ENCODE measurements at places on chromosomes 11 and 22.

- no peak for DNase-seq
These were observed 713 bp upstream of the ARL14EP start for GRCh38 chr11:30322191-30322590.

DNA sequence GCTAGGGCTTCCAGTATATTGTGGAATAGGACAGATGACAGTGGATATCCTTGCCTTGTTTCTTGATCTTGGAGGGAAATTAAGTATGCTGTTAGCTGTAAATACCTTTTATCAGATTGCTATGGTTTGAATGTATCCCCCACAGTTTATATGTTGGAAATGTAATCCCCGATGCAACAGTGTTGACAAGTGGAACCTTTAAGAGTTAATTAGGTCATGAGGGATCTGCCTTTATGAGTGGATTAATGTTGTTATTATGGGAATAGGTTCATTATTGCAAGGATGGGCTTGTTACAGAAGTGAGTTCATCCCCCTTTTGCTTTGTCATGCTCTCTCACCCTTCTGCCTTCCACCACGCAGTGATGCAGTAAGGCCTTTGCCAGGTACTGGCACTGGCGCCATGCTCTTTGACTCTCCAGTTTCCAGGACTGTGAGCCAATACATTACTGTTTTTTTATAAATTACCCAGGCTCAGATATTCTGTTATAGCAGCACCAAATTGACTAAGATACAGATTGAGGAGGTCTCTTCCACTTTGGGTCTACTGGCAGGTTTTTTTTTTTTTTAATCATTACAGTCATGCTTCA lies 16.4 kb downstream of the CABIN1 start:
- no peak for DNase-seq

GRCh38 chr11:67099831-67100324 lies 19.2 kb upstream of the KDM2A start:
- no peak for DNase-seq

- DNase-seq = no peak
These were observed 14.8 kb downstream of the TOP3B start for GRCh38 chr22:21967693-21968271.

- DNase-seq = no peak
These were observed 1.1 kb downstream of the UBASH3B start for GRCh38 chr11:122656631-122657101.

DNA sequence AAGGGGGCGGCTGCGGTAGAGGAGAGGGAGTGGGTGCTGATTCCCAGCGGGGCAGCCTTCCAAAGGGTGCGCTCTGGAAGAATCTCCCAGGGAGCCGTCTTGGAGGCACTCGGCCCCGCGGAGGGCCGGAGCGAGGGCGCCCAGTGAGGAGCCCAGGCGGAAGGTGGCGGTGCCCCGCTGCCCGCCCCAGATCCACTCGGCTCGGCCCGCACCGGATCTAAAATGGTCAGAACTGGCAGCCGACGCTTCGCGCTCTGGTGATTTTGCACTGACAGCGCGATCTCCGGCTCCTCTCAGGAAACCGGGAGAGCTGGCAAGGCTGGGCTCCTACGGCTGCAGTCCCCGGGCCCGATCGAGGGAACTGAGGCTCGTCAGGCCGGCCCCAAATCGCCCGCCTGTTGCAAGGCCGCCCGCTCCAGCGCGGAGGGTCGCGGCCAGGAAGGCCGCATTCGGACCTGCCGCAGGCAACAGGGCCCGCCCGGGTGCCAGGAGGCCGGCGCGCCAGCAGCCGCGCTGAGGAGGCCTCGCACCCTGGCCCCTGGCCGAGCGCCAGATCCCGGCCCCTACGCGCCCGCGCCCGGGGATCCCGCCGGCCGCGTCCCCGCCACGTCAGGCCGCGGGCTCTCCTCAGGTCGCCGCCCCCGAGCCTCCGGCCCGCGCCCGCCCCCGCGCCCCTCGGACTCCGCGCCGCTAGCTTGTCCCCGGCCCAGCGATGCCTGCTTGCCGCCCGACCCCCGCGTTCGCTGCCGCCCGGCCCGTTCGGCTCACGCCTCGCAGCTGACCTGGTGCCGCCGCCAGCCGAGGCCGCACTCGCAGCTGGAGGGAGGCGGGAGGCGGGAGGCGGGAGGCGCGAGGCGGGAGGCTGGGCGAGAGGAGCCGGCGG lies at the start of gene KLHL22:
Gene KLHL22, minus strand, starts transcription at position 818 of the 883 bp plus-strand sequence. CDS start 6,584 bp downstream, outside the sequence.
- DNase-seq = peak; percentile 42

DNA sequence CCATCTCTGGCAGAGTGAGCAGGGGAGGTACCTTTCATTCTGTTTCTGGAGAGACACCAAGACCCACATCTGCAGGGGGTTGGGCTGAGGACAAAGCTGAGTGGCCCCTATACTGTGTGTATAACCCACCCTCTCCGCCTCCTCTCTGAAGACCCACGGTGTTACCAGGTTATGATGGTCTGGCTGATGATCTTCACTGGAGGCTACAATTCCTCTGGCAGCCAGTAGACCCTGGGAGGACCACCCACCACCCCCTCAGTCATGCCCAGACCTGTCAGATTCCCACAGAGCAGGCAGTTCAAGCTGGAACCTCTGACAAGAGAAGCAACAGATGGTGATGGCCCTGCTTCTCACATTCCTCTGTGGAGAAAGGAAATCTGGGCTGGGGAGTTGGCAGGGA lies 11.4 kb upstream of the KCNJ1 start:
- no peak for DNase-seq

DNA sequence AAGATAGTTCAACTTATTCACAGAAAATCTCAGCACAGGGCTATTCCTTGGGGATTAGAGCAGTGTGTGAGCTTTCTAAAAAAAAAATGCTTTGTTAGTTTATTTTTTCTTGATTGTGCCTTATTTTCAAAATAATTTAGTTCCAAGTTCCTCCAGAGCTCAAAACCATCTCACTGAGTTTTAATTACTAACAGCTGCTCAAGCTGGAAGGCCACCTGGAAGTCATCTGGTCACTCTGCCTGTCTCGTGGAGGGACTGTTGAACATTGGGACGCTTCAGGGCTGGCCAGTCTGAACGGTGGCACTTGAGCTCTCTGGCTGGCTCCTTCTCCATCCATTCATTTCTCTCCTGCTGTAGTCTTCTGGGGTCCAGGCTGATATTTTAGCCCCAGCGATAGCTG lies 4.0 kb downstream of the OR51E1 start:
- no peak for DNase-seq

DNA sequence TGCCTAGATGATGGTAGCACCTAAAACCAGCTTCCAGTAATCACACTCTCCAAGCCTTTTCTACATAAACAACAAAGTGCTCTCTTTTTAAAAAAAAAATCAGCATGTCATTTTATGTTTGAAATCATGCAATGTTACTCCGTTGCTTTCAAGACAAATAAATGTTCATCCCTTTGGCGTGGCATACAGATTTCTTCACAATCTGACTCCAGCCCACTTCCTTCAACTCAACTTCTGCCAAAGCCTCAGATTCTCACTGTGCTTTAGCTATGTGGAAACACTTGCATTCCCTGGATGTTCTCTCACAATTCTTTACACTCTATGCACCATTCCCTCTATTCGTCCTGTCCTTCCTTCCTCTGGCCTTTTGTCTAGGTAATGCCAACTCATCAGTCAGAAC lies 206.3 kb upstream of the BLID start:
- no peak for DNase-seq

GRCh38 chr11:32434356-32435151 lies 785 bp downstream of the WT1 start:
- DNase-seq = no peak

GRCh38 chr11:84165139-84165538 lies 879.0 kb upstream of the CCDC90B start:
- no peak for DNase-seq

GRCh38 chr11:10005955-10006525 lies 288.0 kb downstream of the SBF2 start:
- no peak for DNase-seq

DNA sequence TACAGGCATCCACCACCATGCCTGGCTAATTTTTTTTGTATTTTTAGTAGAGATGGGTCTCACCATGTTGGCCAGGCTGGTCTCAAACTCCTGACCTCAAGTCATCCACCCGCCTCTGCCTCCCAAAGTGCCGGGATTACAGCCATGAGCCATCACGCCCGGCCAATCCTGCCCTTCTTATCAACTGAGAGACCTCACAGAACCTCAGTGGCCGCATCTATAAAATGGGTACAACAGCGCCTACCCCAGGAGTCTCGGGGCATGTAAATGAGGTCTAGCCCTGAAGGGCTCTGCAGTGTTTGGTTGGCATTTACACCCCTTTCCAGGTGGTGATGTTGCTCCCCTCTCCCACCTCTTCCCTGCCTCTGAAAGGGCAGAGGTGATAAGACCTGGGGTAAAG lies 11.7 kb downstream of the SYNGR1 start:
- no peak for DNase-seq

GRCh38 chr11:122116591-122116990 lies 576 bp upstream of the BLID start:
- DNase-seq = no peak

- no peak for DNase-seq
These were observed 29.0 kb upstream of the LRRC32 start for GRCh38 chr11:76699451-76700091.

DNA sequence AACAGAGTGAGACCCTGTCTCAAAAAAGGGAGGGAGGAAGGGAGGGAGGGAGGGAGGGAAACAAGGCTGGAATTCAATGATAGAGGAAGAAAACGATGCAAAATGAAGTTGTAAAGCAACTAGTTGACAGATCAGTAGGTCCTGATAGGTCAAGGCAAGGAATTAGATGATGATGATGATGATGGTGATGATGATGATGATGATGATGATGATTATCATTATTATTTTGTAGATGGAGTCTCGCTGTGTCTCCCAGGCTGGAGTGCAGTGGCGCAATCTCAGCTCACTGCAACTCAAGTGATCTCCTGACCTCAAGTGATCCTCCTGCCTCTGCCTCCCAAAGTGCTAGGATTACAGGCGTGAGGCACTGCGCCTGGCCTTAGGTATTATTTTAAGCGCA lies 11.3 kb upstream of the L3MBTL2 start:
- no peak for DNase-seq

GRCh38 chr11:7430496-7430895 lies 54.8 kb upstream of the OLFML1 start:
- no peak for DNase-seq

DNA sequence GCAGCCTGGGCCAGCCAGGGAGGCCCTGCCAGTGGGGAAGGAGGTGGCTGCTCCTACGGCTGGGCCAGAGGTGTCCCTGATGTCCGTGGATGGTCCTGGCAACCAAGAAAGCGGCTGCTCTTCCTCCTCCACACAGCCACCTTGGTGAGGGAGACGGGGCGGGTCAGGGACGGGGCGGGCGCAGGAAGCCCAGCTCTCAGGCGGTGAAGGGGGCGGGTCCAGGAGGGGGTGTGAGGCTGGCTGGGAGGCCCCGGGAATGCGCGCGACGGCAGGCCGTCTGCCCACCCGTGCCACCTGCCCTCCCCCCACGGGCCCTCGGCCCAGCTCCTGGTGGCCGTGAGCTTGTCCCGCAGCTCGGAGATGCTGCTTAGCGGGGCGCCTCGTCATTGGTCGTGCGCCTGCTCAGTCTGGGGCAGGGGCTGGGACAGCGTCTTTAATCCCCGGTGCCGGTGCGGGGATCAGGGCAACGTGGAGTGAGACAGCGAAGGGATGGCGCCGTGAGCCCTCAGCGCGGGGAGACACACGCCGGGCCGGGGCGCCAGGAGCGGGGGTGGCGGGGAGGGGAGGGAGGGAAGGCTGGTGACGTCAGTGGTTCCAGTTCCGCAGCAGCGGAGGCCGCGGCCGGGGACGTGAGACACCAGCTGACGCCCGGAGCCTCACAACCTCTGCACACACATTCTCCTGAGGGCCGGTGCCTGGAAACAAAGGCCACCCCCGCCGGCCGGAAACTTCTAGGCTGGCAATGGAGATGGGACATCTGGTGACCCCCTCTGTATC lies 6.7 kb upstream of the BRSK2 start:
- peak; percentile 72 for DNase-seq

DNA sequence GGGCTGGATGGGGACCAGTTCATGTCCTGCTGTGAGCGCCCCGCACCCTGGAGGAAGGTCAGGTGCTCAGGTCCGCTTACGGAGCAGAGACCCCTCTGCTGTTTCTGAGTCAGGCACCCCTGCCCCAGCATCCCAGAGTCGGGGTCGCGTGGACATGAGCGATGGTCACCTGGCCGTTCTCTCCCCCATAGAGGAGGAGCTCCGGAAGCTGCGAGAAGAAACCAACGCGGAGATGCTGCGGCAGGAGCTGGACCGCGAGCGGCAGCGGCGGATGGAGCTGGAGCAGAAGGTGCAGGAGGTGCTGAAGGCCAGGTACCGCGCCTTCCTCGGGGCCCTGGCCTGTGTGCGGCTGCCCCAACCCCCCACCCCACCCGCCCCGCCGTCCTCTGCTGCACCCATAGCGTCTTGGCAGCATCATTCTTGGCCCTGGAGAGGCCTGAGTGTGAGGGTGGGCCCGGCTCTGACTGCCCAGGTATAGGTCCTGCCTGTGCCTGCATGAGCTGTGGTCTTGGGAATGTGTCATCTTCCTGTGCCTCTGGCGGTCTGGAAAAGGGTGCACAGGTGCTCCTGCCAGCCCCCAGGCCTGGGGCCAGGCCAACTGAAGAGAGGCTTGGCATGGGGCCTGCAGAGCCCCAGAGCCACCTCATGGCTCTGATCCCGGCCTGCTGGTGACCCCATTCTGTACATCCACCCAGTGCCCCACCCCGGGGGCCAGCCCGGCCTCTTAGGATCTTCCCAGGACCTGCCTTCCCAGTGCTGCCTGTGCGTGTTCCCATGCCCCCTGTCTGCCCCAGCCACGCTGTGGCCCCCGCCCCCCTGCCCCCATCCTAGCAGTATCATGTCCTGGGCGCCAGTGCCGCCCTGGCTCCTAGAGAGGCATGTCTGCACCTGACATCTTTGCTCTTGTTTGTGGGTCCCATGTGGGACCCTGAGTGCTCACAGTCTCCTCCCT lies 38.1 kb downstream of the GRAMD4 start:
- no peak for DNase-seq

DNA sequence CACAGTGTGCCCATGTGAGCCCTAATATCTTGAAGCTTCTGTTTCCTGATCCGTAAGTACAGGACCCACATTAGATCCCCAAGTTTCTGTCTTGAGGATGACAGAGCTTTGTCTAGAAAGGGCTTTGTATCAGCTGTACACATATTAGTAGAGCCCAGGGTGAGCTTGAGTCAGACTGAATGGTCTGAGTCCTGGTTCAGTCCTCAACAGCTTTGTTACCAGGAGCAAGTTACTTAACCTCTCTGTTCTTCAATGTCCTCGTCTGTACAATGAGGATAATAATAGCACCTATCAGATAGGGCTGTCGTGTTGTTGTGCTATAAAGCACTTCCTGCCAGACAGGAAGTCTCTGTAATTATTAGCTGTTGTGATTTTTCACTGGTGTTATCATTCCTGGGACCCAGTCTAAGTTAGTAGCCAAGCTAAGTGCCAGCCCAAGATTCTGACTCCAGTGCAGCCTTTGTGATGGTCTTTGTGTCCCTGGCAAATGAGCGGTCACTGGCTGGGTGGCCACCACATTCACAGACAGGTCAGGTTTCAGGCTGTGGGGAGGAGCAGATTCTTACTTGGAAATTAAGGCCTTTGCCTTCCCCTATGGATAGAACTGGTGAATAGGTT lies 6.8 kb downstream of the TOM1 start:
- no peak for DNase-seq
